ENCODE measurements at places on chromosomes 12 and 14. TPM values are rescaled to one million over a fixed set of nuclear protein-coding genes. Genes with fewer than 3 reads are reported as not detected.

The TAS2R8 gene
- not detected for total RNA-seq

The NDRG2 gene
- 13.6 TPM for total RNA-seq

The PTPRQ gene
- not detected for total RNA-seq

DNA sequence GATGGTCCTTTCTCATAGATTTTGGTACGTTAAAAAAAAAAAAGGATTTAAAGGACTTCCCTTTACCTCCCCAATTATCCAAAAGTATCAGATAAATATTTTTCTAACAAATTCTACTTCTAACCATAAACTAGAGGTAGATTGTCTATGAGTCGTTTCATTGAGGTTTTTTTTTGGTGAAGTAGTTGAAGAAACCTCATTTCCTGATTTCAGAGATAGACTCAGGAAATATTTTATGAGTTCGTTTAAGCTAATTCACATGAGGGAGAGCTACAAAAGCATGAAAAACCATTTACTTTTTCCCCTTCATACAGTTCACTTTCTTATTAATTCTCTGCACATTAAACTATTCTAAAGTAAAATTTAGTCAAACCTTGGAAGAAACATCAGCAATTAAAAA lies 112.5 kb downstream of the RALGAPA1 start:
- no peak for DNase-seq

The SERPINA9 gene
- total RNA-seq = not detected

GRCh38 chr12:76942267-76942666 lies 63.4 kb upstream of the CSRP2 start:
- DNase-seq = no peak

- no peak for DNase-seq
Measured at GRCh38 chr12:34605510-34605887, 583.2 kb downstream of the ALG10 start.

DNA sequence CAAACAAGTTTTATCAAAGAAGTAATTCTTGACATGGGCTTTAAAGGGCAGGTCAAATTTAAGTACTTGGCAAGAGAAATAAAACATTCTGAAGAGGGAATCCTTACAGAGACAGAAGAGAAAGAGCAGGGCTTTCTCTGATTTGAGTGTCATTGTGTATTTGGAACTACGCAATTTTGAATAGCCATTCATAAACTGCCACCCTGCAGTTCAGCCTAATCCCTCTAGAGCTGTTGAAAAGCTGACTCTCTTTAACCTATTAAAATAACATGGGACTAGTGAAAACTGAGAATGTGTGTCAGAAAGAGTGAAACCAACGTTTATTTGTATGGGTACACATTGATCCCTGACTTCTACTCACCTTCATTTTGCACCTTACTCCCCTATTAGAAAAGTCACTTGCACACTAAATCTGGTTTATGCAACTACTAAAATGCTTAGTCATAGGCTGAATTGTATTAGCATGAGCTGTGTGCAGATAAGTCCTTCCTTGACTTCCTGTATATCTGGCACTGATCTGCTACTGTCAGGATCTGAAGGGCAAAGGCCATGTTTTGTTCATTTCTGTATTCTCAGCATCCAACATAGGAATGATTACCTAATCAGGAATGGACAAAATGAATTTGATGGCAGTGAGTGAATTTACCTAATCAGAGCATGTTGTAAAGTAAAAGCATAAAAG lies 458.9 kb downstream of the NOVA1 start:
- DNase-seq = no peak

- DNase-seq = peak; percentile 40
Measured at GRCh38 chr12:15276088-15276698, 46.1 kb upstream of the PTPRO start.

DNA sequence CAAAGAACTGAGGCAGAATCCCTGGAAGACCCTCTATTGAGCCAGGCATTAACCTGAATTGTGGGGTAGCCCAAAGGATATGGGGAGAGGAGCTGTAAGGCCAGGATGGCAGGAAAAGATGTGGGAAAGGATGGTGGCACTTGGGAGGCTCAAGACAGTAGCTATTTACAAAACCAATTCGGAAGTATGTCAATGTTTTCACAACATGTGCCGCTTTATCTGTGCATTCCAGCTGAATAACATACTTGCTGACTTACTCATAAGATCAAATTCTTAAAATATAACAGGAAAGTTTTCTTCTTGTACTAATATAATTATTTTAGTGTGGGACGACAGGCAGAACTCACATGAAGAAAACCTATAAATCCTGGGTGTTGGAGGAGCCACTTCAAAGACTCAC lies 10.6 kb downstream of the BBS10 start:
- no peak for DNase-seq

The TMEM233 gene
- total RNA-seq = not detected

The TAS2R9 gene
- total RNA-seq = not detected

GRCh38 chr12:109721276-109721675 lies 7.7 kb downstream of the FAM222A start:
- DNase-seq = no peak

DNA sequence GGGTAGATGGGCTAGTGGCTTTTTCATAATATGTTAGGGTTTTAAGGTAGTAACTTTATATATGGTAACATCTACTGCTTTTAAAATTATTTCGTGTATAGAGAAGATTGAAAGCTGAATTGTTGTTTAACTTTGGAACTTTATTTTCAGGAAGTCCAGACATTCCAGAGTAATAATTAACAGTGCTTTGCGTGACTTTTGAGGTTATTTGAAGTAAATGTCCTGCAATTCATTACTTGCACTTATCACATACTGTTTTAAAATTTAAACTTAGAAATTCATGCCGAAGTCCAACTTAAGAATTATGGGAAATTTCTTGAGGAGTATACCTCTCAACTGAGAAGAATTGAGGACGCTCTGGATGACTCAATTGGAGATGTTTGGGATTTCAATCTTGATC lies 3.3 kb downstream of the WASHC4 start:
- no peak for DNase-seq

GRCh38 chr14:22400655-22401259 lies 188.3 kb downstream of the DAD1 start:
- no peak for DNase-seq

DNA sequence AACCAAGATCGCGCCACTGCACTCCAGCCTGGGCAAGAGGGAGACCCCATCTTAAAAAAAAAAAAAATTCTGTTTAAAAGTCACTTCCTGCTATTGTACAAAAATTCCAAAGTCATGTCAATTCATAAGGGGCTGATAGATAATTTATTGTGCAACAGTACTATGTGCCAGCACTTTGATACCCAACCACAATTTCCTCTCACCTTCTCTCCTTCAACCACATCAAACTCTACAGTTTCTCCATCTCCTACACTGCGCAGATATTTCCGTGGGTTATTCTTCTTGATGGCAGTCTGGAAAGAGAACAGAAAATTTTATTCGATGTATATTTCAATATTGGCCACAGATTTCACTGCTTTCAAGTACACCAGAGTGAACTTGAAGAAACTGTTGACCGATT lies 7.6 kb downstream of the YBX3 start:
- DNase-seq = no peak

DNA sequence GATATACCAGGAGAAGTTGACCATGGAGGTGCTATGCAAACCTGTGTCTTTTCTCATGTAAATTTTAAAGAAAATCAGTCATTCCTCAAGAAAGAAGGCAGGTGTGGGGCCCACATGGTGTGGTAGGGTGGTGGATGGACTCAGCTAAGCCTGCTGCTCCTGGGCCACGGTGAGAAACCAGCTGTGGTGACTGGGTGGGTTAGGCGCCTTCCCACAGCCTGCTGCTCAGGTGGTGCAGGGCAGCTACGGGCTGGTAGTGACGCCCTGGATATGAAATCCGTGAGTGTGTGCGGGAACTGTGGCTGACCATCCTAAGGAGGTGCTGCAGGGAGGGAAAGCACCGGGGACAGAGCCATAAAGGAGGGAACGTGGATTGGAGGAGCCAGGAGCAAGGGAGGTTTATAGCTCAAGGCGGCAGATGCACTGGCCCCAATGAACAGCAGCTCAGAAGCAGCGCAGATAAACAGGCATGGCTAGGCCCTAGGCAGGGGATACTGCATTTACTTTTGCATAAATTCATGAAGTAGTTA lies 408.8 kb downstream of the FUT8 start:
- DNase-seq = no peak

All from natural killer cell (primary cell).